ENCODE measurements at places on chromosomes 12 and 14. TPM values are rescaled to one million over a fixed set of nuclear protein-coding genes. Genes with fewer than 3 reads are reported as not detected.

- peak; percentile 50 for ATAC-seq
Observed at GRCh38 chr14:91453744-91454143, 36.1 kb upstream of the CCDC88C start.

RNASE1 gene
- total RNA-seq = 8.6 TPM

ANO2 gene
- 2.0 TPM for total RNA-seq

- peak; percentile 33 for ATAC-seq
Observed at GRCh38 chr12:28958553-28959195, 190.4 kb upstream of the FAR2 start.

GRCh38 chr12:25089738-25090137 is 105.2 kb downstream of the DNAI7 start:
- ATAC-seq = peak; percentile 46

ADAM21 gene
- not detected for total RNA-seq

GRCh38 chr12:31517994-31518393 is 72.9 kb downstream of the DENND5B start:
- no peak for ATAC-seq

IFI27 gene
- 70.2 TPM for total RNA-seq

SLC6A12 gene
- total RNA-seq = 0.12 TPM

MYF6 gene
- total RNA-seq = not detected

GRCh38 chr14:92962031-92962830 is 39.3 kb downstream of the CHGA start:
- ATAC-seq = no peak

NABP2 gene
- 26.5 TPM for total RNA-seq

DNA sequence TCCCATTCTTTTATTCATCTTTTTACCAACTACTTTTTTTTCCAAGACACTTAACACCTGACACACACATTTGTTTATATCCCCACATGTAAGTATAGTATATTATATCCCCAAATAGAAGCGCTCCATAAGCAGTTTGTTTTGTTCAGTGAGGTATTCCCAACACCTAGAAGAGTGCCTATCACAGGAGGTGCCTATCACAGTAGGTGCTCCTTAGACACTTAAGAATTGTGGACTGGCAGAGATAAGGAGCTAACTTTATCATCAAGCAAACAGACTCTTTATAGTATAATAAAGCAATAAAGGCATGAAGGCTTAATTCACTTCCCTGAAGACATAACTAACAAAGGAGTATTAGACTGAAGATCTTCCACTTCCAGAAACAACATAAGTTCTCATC is 29.1 kb downstream of the OSBPL8 start:
- ATAC-seq = no peak

DNA sequence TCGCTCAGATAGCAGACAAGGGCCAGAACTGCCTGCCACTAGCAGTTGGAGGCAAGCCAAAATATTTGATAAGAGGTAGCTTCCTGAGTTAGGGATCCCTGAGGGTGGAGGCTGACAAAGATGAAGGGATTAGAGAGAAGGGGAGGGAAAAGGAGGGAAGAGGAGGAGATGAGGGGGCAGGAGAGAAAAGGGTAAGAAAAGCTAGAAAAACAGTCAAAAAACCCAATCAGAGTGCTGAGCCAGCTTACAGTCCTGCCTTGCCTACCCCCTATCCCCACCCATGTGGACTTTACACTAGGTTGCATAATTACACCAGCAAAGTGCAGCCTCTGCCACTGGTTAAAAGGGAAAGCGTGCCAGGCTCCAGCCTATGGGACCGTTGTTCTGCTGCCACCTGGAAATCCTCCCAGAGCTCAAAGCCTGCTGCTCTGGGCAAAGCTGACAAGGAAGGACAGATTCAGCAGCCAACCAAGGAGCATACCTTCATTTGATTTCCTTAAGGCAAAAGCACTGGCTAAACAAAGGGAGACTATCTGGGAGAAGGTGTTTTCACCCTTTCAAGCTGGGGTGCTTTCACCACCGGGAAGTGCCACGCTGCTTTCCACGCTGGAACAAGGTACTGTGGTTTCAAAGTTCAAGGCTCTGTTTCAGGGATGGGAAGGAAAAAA is 3.8 kb upstream of the NUMB start:
- ATAC-seq = peak; percentile 17

DNA sequence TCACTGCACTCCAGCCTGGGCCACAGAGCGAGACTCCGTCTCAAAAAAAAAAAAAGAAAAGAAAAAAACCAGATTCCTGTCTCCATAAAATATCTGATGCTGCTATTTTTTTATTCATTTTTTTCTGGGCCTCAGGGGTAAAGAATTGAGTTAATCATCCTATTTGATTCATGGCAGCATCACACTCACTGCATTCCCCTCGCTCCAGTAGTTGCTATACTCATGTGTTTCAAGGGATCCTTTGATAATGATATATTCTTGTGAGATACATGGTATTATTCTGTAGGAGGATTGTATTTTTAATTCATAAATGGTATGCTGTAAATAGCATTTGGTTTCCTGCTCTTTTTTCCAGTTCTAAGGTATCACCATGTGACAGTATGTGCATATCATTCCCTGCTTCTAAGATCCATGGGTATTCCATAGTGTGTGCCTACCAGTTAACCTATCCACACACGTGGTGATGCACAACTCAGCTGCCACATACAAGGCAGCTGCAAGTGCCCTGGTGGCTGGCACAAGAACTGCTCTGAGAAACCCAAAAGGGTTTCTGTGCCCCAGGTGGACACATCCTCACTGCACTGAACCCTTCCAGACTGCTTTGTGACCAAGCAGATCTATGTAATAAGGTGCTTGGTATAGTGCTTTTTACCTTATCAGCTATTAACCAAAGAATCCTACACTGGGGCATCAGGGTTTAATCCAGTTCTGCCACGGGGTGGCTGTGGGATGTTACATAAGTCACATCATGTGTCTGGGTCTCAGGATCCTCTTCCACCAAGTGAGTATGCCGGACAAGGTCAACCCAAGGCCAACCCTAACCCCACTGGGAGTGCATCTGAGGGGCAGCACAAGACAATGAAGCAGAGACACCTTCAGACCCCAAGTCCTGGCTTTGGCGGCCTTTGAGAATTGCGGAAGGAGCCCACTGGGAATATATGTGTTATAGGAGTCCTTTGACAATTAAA is 74.6 kb downstream of the ZFP36L1 start:
- ATAC-seq = peak; percentile 56

DNA sequence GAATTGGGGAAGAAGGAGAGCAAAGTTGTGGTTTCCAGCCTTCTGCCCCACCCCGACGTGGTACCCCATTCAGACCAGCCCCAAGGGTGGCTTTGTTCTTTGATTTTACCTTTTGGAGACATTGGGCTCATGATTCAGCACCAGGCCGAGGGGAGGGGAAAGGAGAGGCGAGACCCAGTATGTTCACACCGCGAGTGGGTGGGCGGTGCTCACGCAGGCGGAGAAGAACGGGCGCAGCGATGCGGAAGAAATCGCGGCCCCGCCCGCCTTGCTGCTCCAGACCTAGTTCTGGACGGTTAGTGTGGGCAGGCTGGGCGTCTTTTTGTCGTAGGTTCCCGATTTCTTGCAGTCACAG is 963 bp downstream of the ATL1 start:
- ATAC-seq = peak; percentile 69

DNA sequence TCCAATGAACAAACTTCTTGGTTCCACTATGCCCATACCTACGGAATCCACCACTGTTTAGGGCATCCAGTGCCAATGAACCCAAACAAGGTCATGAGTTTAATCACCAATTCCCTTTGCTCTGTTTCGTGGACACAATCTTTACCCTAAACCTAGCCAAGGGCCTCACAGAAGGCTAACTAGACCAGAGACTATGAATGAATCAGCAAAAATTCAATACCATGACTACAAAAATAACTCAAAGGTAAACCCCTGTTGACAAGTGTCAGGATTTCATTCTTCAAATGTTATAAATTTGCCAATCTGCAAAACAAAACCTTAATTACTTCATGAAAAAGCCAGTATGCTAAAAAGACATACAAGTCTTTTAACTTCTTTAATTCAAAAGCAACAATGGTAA is 96.7 kb downstream of the CEP128 start:
- no peak for ATAC-seq

- ATAC-seq = no peak
Observed at GRCh38 chr14:55028066-55028465, 1.0 kb downstream of the SOCS4 start.

DNA sequence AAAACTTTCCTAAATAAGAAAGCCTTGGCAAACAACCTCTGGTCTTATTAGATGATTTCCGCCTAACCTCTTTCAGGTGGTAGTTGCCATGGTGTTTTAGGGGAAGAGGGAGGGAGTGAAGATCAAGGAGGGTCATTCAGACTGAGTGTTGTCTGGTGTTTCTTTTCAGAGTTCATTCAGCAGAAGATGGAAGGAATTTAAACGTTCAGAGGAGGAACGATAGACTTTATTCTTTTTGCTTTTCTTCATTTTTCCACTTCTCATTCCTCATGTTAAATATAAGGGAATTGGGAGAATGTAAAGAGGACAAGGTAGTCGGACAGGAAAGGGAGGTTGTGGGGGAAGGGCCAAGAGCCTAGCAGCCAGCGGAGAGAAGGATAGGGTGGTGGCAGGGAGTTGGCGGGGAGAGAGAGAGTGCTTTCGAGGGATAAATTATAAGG is 17.4 kb upstream of the SALL2 start:
- ATAC-seq = no peak

DNA sequence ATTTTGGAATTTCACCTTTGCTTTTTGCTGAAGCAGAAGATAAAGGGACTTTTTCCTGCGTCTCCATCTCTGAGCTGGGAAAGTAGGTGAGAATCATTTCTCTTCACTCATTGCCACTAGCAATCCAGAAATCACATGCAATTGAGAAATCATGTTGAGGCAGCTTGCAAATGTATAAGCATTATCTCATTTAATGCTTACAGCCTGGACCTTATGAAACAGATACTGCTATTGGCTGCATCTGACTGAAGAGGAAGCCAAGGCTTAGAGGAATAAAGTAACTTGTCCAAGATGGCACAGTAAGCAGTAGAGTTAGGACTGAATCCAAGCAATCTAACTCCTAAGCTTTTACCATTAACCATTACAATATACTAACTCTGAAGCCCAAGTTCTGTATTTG is 122.4 kb downstream of the FIGNL2 start:
- no peak for ATAC-seq

Measured in esophagus mucosa (tissue), 1 donor.